CD4-positive, alpha-beta memory T cell (primary cell): ENCODE measurements at places on chromosomes 12 and 14. TPM values are rescaled to one million over a fixed set of nuclear protein-coding genes. Genes with fewer than 3 reads are reported as not detected.
A peak's percentile ranks its signal among the peaks of the same experiment; 100 is the strongest.

- peaks cover 76% of the 10 kb centered on the region for H3K4me1 ChIP-seq
- no peak overlapping the region for H3K27ac ChIP-seq
- no peak for DNase-seq
- H3K27me3 ChIP-seq = no peaks in the 10 kb centered on the region
- H3K4me3 ChIP-seq = no peak overlapping the region
- H3K36me3 ChIP-seq = no peaks in the 10 kb centered on the region
Measured at GRCh38 chr14:55583942-55584468, 4.0 kb downstream of the KTN1 start.

DNA sequence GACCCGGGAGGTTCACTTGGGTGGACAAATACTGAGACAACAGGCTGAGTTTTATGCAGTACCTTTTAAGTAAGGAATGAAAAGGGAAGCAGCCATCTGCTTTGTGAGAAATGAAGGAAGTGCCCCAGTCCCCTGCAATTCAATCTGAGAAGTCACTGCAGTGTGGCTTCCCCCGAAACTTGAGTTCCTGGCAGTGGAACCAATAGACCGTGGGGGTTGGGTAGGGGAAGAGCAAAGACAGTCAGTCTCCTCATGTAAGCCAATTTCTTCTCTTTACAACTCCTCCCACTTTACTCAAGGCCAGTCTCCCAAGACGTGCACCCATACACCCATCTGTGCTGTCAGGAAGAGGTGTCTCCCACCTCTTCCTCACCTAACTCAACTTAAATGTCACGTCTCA, 206.5 kb downstream of the BCAT1 start:
- H3K4me1 ChIP-seq = peaks cover 11% of the 10 kb centered on the region
- no peak overlapping the region for H3K27ac ChIP-seq
- H3K4me3 ChIP-seq = no peak overlapping the region
- no peak for DNase-seq

DNA sequence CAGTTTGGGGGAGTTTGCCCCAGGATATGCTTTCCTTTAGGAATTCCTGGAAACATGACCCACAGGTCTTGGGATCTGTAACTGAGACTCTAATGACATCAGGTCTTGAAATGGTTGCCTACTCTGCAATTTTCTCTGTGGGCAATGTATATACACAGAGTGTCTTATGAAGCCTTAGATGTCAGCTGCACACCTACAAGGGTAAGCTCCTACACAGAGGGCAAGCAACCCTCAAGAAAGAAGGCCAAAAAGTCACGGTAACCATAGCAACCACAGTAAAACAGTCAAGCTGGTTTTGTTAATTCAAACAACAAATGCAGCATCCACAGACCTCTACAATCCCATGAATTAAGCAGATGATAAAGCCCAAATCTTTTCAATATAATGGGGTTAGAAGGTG, 293.0 kb downstream of the SSPN start:
- no peaks in the 10 kb centered on the region for H3K4me1 ChIP-seq
- no peak for DNase-seq
- H3K27ac ChIP-seq = no peak overlapping the region

DNA sequence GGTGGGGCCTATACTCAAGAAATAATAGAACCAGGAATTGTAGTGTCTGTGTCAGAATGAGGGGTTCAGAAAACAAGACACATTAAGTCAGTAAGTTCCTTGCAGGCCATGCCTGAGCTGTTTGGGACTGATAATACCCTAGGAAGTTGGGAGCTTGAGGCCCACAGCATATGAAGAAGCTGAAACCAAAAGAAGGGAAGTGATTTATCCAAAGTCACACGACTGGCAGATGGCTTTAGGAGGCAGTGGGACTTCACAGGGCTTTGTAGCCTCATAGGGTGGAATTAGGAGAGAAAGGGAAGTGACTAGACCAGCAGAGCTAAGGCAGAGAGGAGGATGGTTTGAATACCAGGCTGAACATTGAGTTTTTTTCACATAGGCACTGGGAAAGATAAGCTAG, 56.6 kb upstream of the SRSF5 start:
- no peak for DNase-seq
- H3K4me3 ChIP-seq = no peak overlapping the region
- H3K27ac ChIP-seq = no peak overlapping the region
- peaks cover 17% of the 10 kb centered on the region for H3K4me1 ChIP-seq
- H3K27me3 ChIP-seq = no peaks in the 10 kb centered on the region

- H3K27me3 ChIP-seq = no peaks in the 10 kb centered on the region
- peak overlapping the region; percentile 90 for H3K4me3 ChIP-seq
- peak overlapping the region; percentile 84 for H3K27ac ChIP-seq
Measured at GRCh38 chr14:92653162-92653651, 95.2 kb downstream of the LGMN start.

GRCh38 chr12:18951218-18951617, 178.3 kb upstream of the PLEKHA5 start:
- H3K4me1 ChIP-seq = no peaks in the 10 kb centered on the region
- H3K4me3 ChIP-seq = no peak overlapping the region
- H3K27ac ChIP-seq = no peak overlapping the region

Gene ELK3
- 56.5 TPM for total RNA-seq
